ELF-1 (cell line): ENCODE measurements at places on chromosomes 3 and 15.
A peak's percentile ranks its signal among the peaks of the same experiment; 100 is the strongest.

GRCh38 chr15:41048397-41048796 lies 67.7 kb downstream of the INO80 start:
- DNase-seq = no peak

- no peak for DNase-seq
These were observed 558.0 kb downstream of the FOXP1 start for GRCh38 chr3:71025516-71025915.

DNA sequence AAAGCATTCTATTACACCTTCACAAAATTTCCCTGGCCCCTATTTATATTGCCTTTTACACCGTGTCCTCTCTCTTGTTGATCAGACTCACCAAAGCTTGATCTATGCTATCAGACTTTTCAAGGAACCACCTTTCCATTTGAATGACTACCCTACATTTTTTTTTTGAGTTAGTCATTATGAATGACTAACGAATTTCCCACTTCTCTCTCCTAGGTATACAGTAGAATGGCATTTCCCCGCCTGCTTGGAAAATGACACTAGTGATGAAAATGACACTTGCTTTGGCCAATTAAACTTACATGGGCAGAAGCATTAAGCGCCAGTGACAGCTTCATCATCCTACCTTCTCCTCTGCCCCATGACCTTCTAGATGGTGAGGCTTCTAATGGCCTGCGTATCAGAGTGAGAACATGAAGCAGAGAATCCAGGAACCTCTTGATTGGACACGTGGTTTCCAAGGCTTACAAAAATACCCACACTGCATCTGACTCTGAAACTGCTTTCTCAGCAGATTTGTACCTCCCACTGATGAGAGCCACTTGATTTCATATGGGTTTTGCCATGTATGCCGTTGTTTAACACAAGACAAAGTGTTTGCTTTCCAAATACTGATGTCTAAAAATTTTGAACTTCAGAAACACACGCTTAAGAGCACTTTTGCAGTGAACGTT lies 370.5 kb downstream of the CTNNB1 start:
- no peak for DNase-seq

GRCh38 chr3:124491098-124491497 lies 239.2 kb upstream of the UMPS start:
- no peak for DNase-seq

GRCh38 chr15:89149501-89150101 lies 61.3 kb downstream of the ABHD2 start:
- no peak for DNase-seq

DNA sequence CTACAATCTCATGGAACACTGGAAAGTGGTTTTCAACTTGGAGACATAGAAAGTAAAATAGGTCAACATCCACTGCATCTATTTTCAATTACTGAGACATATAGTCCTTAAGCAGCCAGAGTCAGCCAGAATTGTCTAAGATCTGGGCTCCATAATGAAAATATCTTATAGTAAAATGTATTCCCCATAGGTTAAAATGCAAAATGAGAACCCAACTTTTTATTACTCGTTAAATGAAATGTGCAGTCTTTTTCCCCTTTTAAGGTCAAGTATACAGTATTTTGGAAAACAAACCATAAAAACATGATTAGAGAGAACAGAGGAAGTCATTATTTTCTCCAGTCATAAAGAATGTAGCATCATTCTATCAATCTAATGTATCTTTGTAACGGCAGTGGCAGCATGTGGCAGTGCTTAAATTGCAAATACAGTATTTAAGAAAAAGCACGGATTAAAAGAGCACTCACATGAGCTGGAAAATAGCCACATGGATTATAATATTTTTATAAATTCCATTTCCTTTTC lies 64.4 kb upstream of the CPB1 start:
- DNase-seq = no peak

DNA sequence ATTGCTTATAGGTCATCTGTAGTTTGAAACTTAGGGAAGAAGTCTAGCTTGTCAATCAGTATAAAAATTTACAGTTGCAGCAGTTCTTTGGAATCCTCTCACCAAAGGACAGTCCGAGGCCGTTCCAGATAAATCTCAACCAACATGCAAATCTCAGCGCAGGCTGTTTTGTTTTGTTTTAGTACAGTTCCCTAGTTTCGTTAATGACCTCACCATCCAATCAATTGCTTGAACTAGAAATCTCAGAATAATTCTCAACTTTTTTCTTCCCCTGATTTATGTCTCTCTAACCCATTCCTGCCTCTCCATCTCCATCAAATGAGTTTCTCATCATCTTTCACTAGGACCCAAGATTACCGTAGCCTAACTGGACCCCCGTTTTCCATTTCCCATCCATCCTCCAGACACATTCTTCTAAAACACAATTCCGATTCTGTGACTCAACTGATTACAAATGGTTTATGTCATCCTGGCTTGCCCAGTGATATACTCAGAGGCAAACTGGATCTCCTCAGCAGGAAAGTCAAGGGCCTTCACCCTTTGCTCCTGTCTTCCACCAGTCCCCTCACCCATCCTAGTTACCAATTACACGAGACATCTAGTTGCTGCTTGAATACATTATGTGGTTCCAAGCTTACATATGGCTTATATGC lies 1.3 kb downstream of the SMCO1 start:
- DNase-seq = no peak

DNA sequence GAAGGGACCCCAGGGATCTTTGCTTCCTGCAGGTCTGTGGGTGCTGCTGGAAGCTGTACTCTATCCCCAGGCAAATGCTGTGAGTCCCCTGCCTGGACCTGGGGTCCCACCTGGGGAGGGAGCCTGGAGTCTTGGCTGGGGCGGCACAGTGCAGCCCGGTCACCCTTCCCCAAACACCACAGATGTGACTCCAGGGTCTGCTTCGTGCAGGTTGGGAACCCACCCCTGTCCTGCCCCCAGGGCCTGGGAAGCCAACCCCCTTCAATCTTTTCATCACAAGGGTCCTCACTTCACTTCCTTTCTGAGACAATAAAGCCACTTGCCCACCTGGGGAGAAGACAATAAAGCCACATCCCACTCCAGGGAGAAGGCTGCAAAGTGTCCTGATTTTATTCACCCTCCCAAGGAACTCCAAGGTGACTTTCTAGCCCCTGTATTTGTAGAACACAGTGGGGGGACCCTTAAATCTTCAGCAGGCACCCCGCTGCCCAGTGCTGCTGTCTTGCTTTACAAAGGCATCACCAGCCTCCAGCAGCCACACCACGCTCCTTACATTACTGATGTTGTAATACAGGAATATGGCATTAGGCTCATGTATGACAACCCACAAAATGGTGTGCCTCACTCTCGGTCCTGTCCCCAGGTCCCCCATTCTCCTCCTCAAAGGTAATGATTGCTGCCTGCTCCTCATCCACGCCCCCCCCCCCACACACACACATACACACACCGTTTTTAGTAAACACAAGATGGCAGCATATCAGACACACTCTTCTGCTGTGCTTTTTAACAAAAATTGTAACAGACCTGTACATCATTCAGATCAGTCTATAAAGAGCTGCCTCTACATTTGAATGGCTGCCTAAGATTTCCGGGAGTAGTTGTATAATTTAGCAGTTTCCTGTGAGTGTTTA lies 9.9 kb downstream of the C3orf22 start:
- peak; percentile 46 for DNase-seq

DNA sequence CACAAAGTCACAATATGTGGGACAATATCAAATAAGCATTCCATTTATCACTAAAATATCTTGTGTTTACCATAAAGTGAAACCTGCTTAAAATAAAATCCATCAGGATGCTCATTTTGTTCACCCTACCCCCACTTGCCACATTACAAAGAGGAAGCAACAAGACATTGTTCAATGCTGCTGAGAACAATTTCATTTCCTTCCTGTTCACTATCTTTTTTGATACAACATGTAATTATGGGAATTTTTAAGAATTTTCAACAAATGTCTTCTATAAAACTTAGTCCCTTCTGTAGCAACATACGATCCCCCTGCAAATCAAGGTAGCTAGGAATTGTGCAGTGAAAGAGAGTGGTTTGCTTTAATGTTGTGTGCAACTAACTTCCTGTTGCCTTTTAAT lies 34.9 kb upstream of the GPR160 start:
- no peak for DNase-seq

DNA sequence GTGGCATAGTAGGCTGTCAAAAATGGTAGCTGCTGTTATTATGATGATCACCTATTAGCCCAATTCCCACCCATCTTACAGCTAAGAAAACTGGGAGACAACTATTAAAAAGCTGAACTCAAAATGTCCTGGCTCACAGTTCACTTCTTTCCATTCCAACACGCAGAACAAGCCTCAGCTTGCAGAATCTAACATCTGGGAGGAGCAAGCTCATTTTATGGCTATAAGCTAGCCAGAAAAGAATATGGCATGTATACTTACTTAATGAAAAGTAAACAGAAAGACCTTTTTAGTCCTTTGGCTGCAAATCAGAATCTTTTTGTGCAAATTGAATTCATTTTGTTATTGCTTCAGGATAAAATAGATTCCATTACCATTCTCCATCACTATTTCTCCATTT lies 34.8 kb upstream of the CFAP20DC start:
- no peak for DNase-seq

GRCh38 chr15:72379856-72380430 lies 4.1 kb upstream of the HEXA start:
- DNase-seq = no peak

DNA sequence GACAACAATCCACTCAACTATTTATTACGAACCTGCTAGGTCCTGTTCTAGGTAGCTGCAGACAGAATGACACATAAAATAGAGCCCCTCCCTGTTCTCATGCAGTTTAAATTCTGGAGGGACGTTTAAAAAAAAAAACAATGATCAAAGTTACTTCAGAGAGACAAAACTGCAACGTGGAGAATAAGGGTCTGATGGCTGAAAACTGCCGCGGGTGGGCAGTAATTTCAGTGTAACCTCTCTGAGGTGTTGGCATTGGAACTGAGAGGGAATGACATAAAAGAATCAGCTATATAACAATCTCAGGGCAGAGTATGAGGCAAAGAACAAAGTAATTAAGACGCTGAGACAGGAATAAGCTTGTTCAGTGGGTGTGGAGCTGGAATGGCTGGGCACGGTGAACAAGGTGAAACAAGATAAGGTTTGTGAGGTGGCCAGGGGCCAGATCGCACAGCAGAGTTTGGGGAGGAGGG lies 19.5 kb downstream of the TBL1XR1 start:
- DNase-seq = no peak

DNA sequence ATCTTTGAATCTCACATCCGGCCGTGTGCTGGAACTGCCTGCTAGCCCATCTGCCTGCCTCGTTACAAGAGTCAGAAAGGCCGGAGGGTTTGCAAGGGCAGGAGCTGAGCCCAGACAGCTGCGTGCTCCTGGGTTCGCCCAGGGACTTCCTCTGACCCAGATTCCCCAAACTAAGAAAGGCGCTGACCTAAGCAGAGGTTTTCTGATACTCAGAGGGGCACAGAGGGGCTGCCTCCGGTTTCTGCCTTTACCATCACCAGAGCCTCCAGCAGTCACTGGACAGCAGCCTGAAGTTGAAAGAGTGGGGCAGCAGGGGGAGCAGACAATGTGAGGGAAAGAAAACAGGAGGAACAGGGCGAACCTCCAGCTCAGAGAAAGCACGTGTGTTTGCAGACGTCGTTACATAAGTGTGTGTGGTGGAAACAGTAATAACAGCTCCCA lies 33.4 kb upstream of the RAD18 start:
- peak; percentile 57 for DNase-seq

- no peak for DNase-seq
These were observed 74.1 kb downstream of the GAP43 start for GRCh38 chr3:115697263-115698053.

DNA sequence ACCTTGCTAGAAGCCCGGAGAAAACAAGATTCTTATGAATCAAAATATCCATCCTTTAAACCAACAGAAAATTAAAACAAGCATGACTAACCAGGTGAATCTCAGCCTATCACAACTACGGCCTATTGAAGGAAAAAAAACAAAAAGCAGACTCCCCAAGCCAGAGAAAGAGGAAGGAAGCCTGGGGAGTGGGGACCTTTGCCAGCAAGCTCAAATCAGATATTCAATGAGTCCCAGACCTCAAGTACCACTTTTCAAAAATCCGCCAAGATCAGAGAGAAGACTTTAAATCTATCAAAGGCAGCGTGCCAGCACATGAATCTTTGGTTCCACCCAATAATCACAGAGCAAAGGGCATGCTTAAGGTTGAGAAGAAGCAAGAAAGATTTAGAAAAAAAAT lies 253.8 kb downstream of the NTRK3 start:
- no peak for DNase-seq

GRCh38 chr3:13294442-13295351 lies 125.4 kb downstream of the NUP210 start:
- DNase-seq = no peak

GRCh38 chr3:188756241-188756640 lies 415.5 kb upstream of the TPRG1 start:
- DNase-seq = no peak

- peak; percentile 64 for DNase-seq
These were observed 1.8 kb upstream of the PLXND1 start for GRCh38 chr3:129608087-129608935.

DNA sequence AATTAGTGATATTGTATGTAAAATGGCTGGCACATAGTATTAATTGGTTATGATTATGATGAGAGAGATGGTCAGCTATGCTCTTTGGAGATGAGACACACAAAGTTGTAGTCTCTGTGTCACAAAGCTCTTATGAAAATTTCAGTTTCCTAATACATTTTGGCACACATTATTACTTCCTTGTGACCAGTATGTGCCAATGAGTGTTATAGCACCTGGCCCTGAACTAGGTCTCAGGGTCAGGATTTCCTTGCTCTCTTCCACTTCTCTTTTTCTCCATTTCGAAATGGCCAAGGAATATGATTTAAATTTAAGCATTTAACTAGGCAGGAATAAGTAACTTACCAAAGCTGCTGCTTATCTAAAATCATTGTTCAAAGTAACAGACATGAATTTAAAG lies 28.0 kb downstream of the TIPARP start:
- DNase-seq = no peak

DNA sequence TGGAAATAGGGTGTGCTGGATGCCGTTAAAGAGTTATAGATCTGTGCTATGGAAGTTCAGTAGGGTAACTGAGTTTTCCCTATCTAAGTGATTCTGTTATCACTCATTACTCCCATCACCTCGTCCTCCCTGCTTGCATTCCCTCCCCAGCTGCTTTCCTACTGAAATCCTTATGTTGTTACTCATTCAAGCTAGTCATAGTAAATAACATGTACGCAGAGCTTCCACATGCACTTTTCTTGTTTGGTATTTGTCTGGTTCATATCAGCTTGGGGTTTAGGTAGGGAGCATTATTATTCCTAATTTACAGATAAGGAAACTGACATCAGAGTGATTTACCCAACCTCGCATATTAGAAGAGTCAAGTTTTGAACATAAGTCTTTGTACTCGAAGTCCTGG lies 135.1 kb downstream of the HCN4 start:
- DNase-seq = no peak

DNA sequence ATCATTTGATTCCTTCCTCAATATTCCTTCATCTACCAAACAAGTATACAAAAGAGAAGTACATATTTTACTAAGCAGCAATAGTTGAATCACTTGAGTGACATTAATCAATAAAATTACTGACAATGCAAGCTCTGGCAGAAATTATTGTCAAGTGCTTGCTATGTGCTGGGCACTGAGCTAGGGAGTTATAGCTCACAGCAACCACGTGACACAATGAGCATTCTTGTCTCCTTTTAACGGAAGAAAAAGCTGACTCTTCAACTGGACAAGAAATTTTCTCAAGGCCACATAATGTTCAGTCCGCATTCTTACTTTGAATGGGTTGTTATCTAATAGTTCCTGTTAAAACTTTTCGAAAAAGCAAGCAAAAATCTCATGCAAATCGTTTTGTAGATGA lies 500.1 kb downstream of the PYDC2 start:
- no peak for DNase-seq
